H9 (cell line): ENCODE measurements at places on chromosomes 7 and 10.

GRCh38 chr7:50347693-50348092, 43.2 kb downstream of the IKZF1 start:
- DNase-seq: no peak

DNA sequence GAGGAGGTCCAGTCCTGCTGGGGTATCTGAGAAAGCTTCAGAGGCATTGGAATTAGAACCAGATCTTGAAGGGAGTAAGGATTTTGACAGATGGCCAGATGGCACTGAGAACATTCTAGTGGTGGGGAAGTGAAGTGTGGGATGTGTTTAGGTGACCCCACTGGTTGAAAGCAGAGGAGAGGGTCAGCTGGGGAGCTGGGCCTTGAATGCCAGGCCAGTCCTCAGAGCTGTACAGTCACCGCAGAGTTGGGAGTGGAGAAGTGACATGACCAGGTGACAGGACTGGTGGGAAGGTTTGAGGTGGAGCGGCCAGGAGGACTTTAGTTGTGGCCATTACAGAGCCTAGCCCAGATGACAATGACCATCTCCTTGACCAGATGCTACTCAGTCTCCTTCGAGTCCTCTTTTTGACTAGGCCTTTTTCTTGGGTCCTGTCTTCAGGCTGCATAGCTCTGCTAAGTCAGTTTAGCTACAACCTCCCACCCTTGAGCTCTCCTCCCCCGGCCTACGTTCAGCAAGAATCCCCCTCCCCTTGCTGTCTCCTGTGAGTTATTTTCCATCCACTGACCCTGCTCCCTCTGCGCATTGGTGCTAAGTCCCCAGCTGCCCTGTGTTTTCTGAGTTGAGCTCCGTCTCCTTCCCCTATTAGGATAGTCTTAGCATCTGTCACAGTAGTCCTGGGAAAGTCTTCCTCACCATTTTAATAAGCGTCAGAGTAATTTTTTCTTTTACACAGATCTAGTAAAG, 56.3 kb downstream of the CCNY start:
- DNase-seq: no peak

- no peak for DNase-seq
These were observed 308.5 kb downstream of the WDR11 start for GRCh38 chr10:121159670-121160069.

- no peak for DNase-seq
These were observed 217.6 kb upstream of the TCF7L2 start for GRCh38 chr10:112732277-112732921.

- DNase-seq: no peak
These were observed 197.5 kb downstream of the GRID1 start for GRCh38 chr10:86169066-86169465.

GRCh38 chr7:378551-379455, 88.8 kb downstream of the FOXL3 start:
- no peak for DNase-seq

DNA sequence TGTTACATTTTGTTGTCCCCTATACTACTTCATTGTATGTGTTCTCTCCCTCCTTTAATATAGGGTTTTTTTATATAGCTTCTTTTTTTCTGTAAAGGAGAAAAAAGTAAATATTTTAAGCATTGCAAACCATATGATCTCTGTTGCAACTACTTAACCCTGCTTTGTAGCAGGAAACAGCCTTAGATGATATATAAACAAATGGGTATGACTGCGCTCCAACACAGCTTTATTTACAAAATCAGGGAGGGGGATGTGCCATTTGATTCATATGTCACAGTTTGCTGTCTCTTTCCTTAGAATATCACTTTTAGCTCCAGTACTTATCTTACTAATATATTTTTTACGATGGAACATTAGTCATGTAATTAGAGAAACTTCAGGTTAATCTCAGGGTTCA, 155.2 kb upstream of the GNAI1 start:
- no peak for DNase-seq

DNA sequence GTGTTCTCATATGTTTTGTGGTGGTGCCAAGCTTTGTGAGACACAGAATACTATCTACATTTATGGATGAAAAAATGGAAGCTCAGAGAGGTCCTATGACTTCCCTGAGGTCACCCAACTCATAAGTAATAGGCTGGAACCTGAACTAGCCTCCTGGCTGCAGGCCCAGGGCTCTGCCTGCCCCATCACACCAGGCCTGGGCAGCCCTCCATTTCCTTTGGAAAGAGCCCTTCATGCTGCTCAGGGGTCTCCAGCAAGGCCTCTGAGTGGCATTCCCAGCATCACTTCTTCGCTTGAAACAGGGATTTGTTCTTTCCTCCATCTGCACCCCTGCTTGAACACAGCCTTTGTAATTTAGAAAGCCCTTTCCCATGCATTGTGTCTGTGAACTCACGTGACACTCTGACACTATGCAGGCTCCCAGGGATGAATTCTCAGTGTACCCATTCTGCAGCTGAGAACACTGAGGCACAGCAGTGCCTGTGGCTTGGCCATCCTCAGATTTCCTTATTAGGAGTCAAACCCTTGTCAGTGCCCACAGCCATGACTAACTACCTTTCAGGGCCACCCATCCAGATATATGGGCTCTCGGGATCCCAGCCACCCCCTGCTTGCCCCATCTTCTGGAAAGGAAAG, 127.8 kb upstream of the PPIF start:
- no peak for DNase-seq
